ENCODE measurements at places on chromosomes 7 and 10. TPM values are rescaled to one million over a fixed set of nuclear protein-coding genes. Genes with fewer than 3 reads are reported as not detected.

DNA sequence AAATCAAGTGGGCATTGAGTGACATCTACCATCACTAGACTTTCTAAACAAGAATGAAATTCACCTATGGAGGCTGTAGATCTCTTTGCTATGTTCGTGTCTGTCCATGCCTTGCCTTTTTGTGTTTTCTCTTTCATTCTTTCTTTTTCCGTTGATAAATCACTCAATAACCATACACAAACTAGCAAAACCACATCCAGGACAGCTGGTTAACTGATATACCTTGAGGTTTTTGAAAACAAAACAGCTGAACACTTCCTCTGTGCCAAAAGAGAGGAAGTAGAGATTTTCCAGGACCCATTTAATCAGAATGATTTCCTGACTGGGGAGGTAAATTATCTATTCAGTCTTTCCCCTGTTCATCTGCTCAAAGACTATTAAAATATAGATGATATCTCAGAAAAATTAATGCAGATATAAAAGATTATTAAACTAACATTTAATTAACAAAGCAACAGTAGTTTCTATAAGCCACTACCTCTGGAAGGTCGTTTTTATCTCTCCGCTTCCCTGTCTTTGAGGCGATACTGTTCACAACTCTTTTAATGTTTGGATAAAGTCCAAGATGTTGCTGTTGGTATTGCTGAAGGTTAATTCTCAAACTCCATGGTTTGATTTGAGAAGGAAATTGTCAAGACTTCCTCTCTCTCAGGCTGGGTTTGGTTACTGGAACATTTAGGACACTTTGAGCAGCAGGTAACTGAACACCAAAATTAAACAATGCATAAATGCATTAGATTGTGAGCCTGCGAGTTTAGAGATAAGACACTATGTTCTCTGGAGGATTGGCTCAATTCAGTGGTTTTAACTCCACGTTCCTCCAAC lies 24.4 kb upstream of the C10orf67 start:
- no peak overlapping the region for H3K27ac ChIP-seq
- H3K27me3 ChIP-seq = no peaks in the 10 kb centered on the region
- H3K36me3 ChIP-seq = no peaks in the 10 kb centered on the region
- no peak overlapping the region for H3K4me3 ChIP-seq

DNA sequence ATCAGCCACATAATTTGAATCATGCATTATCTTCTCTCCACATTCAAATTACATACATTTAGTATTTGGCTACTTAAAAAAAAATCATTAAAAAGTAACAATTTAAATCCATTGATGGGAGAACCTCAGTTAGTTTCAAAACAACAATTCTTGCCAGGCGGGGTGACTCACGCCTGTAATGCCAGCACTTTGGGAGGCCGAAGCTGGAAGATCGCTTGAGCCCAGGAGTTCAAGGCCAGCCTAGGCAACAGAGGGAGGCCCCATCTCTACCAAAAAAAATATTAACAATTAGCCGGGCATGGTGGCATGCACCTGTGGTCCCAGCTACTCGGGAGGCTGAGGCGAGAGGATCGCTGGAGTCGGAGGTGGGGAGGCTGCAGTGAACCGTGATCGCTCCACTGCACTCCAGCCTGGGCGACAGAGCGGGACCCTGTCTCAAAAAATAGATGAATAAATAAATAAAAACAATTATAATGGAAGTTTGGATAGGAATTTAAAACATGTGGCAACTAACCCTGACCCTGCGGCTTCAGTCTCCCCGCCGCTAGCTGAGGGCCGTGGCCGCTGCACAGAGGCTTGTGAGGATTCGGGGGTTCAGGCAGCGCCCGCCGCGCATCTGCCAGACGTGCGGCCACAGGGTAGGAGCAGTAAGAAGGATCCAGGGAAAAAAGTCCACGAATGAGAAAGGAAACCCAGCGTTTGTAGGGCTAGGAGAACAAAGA lies 1.1 kb upstream of the CSGALNACT2 start:
- H3K36me3 ChIP-seq = no peaks in the 10 kb centered on the region
- H3K27me3 ChIP-seq = no peaks in the 10 kb centered on the region
- DNase-seq = no peak
- peaks cover 17% of the 10 kb centered on the region for H3K4me1 ChIP-seq
- peak overlapping the region; percentile 93 for H3K27ac ChIP-seq
- peak overlapping the region; percentile 83 for H3K4me3 ChIP-seq

DNA sequence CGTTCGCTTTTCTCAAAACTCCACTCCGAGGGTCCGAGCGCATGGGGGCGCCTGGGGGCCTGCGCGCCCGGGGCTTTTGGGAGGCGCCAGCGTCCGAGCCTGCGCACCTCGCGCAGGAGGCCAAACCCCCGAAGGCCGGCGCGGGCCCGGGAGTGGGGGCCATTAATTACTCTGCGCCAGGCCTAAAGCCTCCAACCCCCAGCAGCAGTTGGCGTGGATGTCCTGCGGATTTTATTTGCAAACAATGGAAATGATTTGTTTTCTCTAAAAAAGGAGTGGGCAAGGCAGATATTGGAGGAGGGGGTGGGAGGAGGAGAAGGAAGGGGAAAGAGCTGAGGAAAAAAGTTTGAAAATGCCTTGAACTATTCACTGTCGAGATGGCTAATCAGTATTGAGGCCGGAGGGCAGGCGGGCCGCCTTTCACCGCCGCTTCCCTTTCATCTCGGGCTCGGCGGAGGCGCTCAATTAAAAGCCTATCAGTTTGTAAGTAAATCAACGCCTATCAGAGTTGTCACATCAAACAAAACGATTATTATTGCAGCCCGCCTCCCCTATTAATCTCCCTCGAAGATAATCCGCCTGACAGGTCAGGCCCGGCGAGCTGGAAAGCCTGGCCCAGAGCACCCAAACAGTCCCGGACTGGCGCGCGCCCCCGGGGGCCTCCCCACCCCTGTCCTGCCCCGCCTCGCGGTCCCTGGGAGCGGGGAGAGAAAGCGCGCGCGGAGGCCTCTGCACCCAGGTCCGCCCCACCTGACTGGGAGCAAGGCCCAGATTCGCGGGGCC lies 3.4 kb upstream of the ZNF503 start:
- no peaks in the 10 kb centered on the region for H3K36me3 ChIP-seq
- peak; percentile 82 for DNase-seq
- peaks cover 23% of the 10 kb centered on the region for H3K4me1 ChIP-seq

- H3K27ac ChIP-seq = no peak overlapping the region
- H3K27me3 ChIP-seq = peaks cover 10% of the 10 kb centered on the region
- no peak overlapping the region for H3K4me3 ChIP-seq
- no peaks in the 10 kb centered on the region for H3K4me1 ChIP-seq
- peak; percentile 36 for DNase-seq
These were observed 14.4 kb upstream of the GJC3 start for GRCh38 chr7:99943641-99944496.

The GNAI1 gene
- 49.0 TPM for total RNA-seq

The HILPDA gene
- total RNA-seq = 0.45 TPM

The MYPN gene
- not detected for total RNA-seq

The ZNF239 gene
- total RNA-seq = 37.5 TPM

Data from stomach (tissue), 19 donors.